Stimulated activated CD4-positive, alpha-beta T cell treated with anti-CD3 and anti-CD28 coated beads, Interleukin-4, amount 100 ng/mL, for 1 hour (primary cell): ENCODE measurements at places on chromosomes 11 and 22.

DNA sequence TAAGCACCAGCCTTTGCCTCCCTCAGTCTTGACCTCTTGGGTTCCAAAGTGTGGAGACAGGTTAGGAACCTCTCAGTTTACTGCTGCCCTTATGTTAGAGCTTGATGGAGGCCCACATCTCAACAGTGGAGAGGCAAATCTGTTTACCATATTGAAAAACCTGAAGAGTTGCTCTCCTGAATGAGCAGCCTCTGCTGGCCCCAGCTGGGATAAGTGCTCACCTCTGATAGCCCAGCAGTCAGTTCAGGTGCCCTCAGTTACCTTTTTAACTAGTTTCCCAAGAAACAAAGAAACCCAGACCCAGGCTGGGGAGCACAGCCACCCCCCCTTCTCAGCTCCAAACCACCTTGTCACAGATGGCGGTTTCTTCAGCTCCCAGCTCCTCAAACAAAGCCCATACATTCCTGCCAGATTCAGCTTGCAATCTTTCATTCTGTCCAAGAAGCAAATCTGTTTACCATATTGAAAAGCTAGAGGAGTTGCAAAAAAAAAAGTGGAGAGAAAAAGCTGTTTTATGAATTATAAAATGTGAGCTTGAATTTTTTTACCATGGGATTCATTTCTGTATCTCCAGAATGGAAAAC, 57.2 kb downstream of the PPFIBP2 start:
- DNase-seq = no peak

DNA sequence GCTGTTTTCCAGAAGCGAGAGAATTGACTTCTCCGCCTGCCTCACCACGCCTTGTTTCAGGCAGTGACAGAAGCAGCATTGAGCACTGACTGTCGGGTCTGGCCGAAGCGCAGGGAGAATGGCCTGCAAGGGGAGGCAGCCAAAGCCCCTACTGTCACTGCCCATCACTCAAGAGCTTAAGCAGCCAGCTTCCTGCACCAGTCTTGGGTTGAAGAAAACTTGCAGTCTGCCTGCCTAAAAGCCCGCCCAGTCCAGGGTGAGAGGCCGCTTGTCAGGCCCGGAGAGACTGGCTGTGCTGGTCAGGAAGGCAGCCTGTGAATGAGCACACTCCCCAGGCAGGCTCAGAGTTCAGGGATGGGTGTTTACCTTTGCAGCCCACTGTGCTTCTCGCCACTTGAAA, 108.3 kb downstream of the PKNOX2 start:
- DNase-seq = no peak

DNA sequence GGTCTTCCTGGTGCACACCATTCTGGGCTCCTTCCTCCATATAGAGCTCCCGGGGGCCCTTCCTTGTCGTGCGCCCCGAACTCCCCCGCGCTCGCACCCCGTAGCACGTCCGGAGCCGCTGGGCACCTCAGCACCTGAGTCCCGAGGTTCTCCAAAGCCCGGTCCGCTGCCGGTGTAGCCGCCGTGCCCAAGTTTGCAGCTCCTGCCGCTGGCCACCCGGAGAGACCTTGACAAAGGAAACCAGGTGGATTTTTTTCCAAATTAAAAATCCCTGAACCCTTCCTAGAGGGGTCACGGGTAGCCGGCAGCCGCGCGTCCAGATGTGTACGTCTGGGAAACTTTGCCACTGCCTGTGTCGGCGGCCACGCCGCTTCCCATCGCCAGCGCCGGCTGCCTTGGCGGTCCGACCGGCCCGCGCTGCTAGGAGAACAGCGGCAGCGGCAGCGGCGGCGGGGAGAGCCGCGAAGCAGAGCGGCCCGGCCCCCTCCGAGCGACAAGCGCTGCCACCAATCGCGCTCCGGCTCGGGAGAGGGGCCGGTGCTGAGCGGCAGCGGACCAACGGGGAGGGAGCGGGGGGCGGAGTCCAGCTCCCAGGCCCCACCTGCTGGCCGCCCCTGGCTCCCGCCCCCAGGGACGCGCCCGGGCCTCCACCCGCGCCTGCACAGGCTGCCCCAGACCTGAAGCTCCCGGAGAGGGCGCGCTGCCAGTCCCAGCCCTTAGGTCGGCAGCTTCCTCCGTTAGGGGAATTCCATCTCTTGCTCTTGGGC, at the start of gene GALNT18:
Gene GALNT18 (minus strand): TSS at position 433 of the 767 bp plus-strand sequence.
- peak; percentile 64 for DNase-seq

- no peak for DNase-seq
Observed at GRCh38 chr11:35826006-35826405, 117.9 kb upstream of the LDLRAD3 start.

- peak; percentile 55 for DNase-seq
Observed at GRCh38 chr11:723120-723883, 17.3 kb downstream of the EPS8L2 start.

- no peak for DNase-seq
Observed at GRCh38 chr11:107337917-107338316, 119.7 kb downstream of the CWF19L2 start.

GRCh38 chr11:72078477-72078876, 1.9 kb downstream of the NUMA1 start:
- DNase-seq = no peak

GRCh38 chr22:50606165-50606945, 5.8 kb downstream of the MAPK8IP2 start:
- DNase-seq = no peak

- DNase-seq = no peak
Observed at GRCh38 chr11:1845561-1846452, 7.0 kb downstream of the TNNI2 start.
